ENCODE measurements at places on chromosomes 12 and 14. TPM values are rescaled to one million over a fixed set of nuclear protein-coding genes. Genes with fewer than 3 reads are reported as not detected.

DNA sequence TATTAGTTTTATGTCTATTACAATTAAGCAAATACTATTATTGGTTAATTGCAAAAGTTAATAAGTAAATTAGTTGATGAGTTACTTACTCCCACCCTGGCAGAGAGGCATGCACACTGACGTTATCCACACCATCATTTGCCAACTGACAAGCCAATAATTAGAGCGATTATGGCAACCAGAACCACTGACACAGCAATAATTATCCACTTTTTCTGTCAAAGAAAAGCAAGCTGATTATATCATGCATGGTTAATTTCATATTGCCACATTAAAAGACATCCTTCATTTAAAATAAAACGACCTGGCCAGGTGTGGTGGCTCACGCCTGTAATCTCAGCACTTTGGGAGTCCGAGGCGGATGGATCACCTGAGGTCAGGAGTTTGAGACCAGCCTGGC, 43.1 kb downstream of the STX2 start:
- DNase-seq, result no peak

GRCh38 chr14:75711796-75712211, 50.8 kb downstream of the TTLL5 start:
- DNase-seq, result peak; percentile 25

DNA sequence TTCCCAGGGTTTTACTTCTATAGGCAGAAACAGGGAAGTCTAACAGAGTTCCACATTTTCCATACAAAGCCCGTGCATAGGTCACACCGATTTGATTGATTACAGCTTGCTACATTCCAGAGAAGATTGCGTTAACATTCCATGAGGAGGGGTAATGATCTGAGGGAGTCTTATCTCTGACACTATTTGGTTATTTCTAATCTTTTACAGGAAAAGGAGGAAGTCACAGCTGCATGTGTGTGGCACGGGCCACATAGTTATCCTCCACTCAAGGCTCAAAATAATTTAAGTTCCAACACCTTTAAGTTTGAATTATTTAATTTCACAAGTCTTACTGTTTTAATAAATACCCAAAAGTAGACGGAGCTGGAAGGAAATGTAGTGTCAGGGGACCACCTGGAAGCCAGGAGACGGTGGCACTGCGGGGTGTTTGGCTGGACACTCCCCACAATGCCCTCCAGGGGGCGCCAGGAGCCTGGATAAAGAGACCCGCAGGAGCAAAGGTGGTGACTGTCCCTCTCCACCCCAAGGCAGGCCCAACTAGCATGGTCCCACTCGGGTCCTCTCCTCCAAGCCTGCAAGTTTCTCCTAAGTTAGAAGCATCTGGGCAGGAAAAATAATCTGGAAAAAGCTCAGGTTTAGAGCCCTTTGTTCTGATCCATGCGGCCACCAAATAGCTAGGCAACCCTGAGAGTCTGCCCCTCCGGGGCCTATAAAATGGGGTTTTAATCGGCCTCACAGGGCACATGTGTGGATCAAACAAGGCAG, 20.2 kb downstream of the KRT8 start:
- DNase-seq, result peak; percentile 65

DNA sequence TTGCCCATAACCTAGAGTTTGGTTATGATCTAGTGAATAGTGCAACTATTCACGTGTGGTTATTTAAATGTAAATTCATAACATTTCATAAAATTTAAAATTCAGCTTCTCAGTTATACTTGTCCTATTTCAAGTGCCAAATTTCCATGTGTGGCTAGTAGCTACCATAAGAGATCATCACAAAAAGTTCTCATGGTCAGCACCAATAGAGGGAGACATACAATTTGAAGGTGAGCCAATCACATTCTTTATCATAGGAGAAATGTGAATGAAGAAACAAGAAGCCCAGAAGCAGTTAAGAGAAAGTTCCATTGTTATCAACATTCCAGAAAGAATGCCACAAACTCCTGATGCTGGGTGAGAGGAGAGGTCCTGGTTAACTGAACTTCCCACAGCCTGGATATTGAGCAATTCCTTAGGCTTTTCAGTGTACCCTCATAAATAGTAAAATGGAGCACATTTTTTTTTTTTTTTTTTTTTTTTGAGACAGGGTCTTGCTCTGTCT, 892.9 kb upstream of the USP15 start:
- no peak for DNase-seq

FGF6 gene
- not detected for total RNA-seq

NELL2 gene
- total RNA-seq, result not detected

Measured in G401 (cell line).